ENCODE measurements at places on chromosomes 4 and X.

- no peak overlapping the region for H3K27ac ChIP-seq
- H3K36me3 ChIP-seq: no peaks in the 10 kb centered on the region
- no peak for DNase-seq
- no peak overlapping the region for H3K4me3 ChIP-seq
- peaks cover 4% of the 10 kb centered on the region for H3K4me1 ChIP-seq
Observed at GRCh38 chr4:125008676-125009075, 296.1 kb upstream of the ANKRD50 start.

- no peak overlapping the region for H3K4me3 ChIP-seq
- DNase-seq: no peak
- H3K27me3 ChIP-seq: no peaks in the 10 kb centered on the region
Observed at GRCh38 chr4:11194431-11194830, 234.3 kb downstream of the HS3ST1 start.

DNA sequence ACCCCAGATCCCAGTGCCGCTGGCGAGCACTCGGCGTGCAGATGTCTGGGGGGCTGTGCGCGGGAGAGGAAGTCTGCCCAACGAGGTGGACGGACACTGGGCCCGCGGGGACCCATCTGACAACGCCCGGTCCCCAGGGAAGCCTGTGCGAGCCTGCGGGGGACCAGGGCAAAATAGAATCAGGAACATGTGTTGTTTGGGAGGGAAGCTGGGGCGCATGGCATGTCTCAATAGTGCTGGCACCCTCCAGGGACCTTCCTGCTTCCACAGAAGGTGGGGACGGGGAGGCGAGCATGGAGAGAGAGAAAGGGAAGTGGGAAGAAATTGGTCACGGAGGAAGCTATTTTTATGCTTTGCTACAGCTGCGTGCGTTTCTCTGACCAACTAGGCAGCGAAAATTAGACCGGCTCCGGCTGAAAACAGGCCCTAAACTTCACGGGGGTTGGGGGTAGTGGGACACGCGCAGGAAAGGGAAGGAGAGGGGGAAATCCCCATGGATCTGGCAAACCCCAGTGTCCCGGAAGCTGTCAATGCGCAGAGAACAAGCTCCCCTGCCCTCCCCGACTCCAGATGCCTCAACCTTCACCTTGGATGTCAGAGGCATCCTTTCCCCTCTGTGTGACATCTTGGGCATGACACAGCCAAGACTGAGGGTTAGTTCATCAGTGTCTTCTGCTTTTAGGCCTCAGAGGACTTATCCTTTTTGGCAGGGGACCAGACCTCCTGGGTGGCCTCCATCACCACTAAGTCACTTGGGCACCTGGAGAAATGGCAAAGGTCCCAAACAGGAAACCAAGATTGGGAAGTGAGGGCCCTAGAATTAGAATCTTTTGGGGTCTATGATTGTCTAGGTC is 169.8 kb upstream of the BCOR start:
- peaks cover 7% of the 10 kb centered on the region for H3K27me3 ChIP-seq
- no peaks in the 10 kb centered on the region for H3K36me3 ChIP-seq
- H3K4me3 ChIP-seq: peak overlapping the region; percentile 34

DNA sequence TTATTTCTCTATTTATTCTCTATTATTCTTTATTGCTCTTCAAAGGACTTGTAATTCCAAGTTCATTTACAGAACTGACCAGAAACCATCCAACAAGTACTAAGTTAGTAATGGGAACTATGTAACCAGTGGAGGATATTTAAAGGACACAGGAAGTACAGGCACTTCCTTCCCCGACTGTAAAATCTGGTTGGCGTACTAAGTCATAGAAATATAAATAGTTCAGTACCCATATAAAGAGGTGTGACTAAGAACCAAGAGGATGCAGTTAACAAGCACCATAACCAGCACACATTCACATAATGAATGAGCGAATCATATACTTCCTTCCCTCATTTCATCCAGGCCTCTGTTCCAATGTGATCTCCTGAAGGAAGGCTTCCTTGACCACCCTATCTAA is 3.6 kb upstream of the EIF4E start:
- no peaks in the 10 kb centered on the region for H3K36me3 ChIP-seq
- no peak overlapping the region for H3K27ac ChIP-seq
- H3K4me3 ChIP-seq: no peak overlapping the region
- no peaks in the 10 kb centered on the region for H3K27me3 ChIP-seq
- no peak for DNase-seq

DNA sequence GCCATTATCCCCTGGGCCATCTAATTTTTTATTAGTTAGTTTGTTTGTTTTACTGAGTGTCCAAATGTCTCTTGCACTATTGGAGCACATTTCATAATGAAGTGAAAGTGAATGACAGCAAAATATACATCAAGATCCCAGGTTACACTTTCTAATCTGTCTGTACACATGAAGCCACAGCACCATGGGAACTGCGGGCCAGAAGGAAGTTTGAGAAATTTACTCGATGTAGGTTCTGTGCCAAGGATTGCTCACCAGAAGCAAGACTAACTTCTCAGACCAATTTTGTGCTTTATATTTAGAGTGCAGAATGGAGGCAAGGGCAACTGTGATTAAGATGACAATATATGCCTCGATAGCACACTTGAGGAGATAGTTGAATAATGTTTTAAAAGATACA is 258.0 kb downstream of the COL25A1 start:
- H3K27me3 ChIP-seq: no peaks in the 10 kb centered on the region
- H3K27ac ChIP-seq: no peak overlapping the region
- DNase-seq: no peak
- H3K4me1 ChIP-seq: no peaks in the 10 kb centered on the region

DNA sequence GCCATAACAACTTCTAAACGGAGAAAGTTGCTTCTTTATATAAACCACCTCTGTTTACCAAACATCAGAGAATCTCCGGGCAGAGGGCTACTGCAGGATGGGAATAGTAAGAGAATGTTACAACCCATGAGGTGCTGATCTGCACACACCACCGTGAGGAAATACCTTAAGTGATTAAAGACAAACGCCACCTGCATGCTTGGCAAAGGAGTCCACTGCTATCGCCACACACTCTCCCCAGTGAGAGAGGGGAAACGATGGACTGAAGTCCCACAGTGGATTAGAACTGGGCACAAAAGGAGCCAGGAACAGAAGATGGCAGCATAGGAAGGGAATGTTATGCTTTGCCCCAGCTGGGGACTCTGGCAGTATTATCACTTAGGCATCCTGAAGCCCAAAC is 15.6 kb downstream of the MAML3 start:
- H3K27me3 ChIP-seq: no peaks in the 10 kb centered on the region
- H3K4me1 ChIP-seq: peaks cover 10% of the 10 kb centered on the region
- DNase-seq: peak; percentile 40
- H3K4me3 ChIP-seq: no peak overlapping the region

GRCh38 chr4:21032089-21032645 is 331.9 kb downstream of the PACRGL start:
- H3K4me1 ChIP-seq: no peaks in the 10 kb centered on the region
- no peaks in the 10 kb centered on the region for H3K27me3 ChIP-seq
- no peak overlapping the region for H3K27ac ChIP-seq
- no peaks in the 10 kb centered on the region for H3K36me3 ChIP-seq

DNA sequence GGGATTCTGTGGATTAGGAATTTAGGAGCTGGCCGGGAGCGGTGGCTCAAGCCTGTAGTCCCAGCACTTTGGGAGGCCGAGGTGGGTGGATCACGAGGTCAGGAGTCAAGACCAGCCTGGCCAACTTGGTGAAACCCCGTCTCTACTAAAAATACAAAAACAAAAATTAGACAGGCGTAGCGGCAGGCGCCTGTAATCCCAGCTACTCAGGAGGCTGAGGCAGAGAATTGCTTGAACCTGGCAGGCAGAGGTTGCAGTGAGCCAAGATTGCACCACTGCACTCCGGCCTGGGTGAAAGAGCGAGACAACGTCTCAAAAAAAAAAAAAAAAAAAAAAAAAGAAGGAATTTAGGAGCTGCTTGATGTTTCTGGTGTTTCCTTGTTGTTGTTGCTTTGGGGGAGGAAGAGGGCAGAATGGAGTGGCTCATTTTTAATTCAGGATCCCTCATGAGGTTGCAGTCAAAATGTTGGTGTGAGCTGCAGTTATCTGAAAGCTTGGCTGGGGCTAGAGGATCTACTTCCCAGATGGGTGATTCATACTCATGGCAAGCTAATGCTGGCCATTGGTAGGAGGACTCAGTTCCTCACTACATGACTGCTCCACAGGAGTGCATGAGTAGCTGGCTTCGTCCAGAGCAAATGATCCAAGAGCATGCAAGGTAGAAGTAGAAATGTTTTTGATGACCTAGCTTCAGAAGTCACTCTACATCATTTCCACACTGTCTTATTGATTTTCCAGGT is 26.5 kb upstream of the JADE1 start:
- no peak overlapping the region for H3K4me3 ChIP-seq
- H3K27ac ChIP-seq: no peak overlapping the region
- H3K27me3 ChIP-seq: no peaks in the 10 kb centered on the region
- H3K36me3 ChIP-seq: no peaks in the 10 kb centered on the region
- DNase-seq: no peak
- no peaks in the 10 kb centered on the region for H3K4me1 ChIP-seq

All from neural progenitor cell (in vitro differentiated cells).